T-cell (primary cell): ENCODE measurements at places on chromosomes 6 and 20.
A peak's percentile ranks its signal among the peaks of the same experiment; 100 is the strongest.

DNA sequence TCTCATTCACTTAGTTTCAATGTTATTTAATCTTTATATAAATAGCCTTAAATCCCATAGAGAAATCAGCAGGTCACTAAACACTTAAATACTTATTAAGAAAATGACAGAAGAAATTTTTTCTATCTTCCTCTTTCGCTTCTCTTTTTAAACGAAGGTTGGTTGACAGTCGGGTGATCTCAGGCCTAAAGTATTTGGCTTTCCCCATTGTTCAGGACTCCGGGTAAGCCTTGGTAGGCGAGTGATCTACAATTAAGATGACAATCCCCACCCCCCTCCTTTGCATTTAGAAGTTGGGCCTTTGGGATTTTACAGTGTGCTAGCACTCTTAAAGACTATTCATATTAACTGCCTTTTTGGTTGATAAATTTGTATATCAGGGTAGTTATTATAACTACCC lies 19.7 kb upstream of the UTRN start:
- no peaks in the 10 kb centered on the region for H3K36me3 ChIP-seq
- no peak overlapping the region for H3K27ac ChIP-seq

GRCh38 chr20:49710971-49711666 lies 2.6 kb downstream of the B4GALT5 start:
- H3K4me3 ChIP-seq = no peak overlapping the region
- no peaks in the 10 kb centered on the region for H3K36me3 ChIP-seq
- no peak for DNase-seq
- H3K27ac ChIP-seq = no peak overlapping the region
- peaks cover 20% of the 10 kb centered on the region for H3K4me1 ChIP-seq

DNA sequence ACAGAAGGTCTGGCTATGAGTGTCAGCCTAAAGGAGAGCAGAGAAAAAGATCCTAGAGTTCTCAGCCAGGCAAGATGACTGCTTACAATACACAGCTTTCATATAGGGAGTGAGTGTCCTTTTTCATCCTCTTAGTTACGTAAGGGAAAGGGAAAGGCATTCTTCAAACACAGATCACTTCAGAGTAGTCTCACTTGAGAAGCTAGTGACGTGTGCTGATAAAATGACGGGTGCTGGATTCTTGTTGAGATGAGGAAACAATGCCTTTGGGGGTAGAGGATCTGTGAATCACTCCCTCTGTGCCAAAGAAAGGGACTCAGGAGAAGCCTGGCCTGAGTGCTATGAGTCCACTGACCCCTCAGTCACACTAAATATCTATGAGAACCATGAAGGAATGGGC lies 117.3 kb downstream of the QRSL1 start:
- no peaks in the 10 kb centered on the region for H3K4me1 ChIP-seq
- H3K36me3 ChIP-seq = no peaks in the 10 kb centered on the region
- no peak overlapping the region for H3K4me3 ChIP-seq
- no peak overlapping the region for H3K27ac ChIP-seq
- H3K27me3 ChIP-seq = no peaks in the 10 kb centered on the region

- H3K36me3 ChIP-seq = no peaks in the 10 kb centered on the region
- DNase-seq = no peak
- no peak overlapping the region for H3K4me3 ChIP-seq
These were observed 48.2 kb downstream of the SIRPA start for GRCh38 chr20:1943275-1944002.

GRCh38 chr20:20206788-20207187 lies 154.5 kb downstream of the CFAP61 start:
- H3K27ac ChIP-seq = no peak overlapping the region
- no peaks in the 10 kb centered on the region for H3K27me3 ChIP-seq
- no peaks in the 10 kb centered on the region for H3K4me1 ChIP-seq
- no peak for DNase-seq
- H3K4me3 ChIP-seq = no peak overlapping the region

- no peak overlapping the region for H3K27ac ChIP-seq
- H3K4me1 ChIP-seq = peaks cover 2% of the 10 kb centered on the region
- H3K27me3 ChIP-seq = no peaks in the 10 kb centered on the region
- DNase-seq = no peak
- no peaks in the 10 kb centered on the region for H3K36me3 ChIP-seq
- H3K4me3 ChIP-seq = no peak overlapping the region
These were observed 9.5 kb upstream of the PAQR8 start for GRCh38 chr6:52352239-52353018.

DNA sequence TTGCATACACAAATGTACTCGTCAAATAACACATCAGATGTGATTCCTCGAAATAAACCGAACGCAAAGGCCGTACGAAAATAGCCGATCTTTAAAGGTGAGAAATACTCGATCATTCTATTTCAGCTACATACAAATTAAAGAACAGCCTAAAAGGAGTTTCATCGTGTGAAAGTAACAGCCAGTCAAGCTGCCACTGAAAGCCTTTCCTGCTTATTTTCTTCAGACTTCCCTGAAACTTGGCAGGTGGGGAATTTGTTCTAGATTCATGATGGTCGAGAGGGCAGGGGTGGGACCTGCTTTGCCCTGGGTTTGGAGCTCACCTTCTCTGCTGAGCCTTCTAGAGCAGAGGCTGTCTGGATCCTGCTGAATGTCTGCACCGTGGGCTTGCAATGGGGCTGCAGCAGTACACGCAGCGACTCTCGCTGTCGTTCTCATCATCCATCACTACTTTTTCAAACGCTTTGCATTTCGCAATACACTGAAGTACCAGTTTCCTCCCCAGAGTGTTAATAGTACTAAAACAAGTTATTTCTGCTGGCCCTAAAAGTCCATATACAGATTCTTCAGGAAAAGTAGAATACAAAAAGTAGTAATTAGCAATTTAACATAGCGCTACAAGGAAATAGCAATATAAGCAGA lies 16.2 kb downstream of the FOXC1 start:
- peaks cover 52% of the 10 kb centered on the region for H3K27me3 ChIP-seq
- peaks cover 15% of the 10 kb centered on the region for H3K4me1 ChIP-seq
- no peak overlapping the region for H3K27ac ChIP-seq
- no peaks in the 10 kb centered on the region for H3K36me3 ChIP-seq
- H3K4me3 ChIP-seq = no peak overlapping the region

- H3K4me3 ChIP-seq = no peak overlapping the region
- DNase-seq = no peak
- no peak overlapping the region for H3K27ac ChIP-seq
These were observed 28.6 kb downstream of the DDX27 start for GRCh38 chr20:49247792-49248191.

GRCh38 chr6:45436544-45437438 lies 59.1 kb upstream of the SUPT3H start:
- H3K36me3 ChIP-seq = no peaks in the 10 kb centered on the region
- no peak for DNase-seq
- H3K27ac ChIP-seq = peak overlapping the region; percentile 30
- no peak overlapping the region for H3K4me3 ChIP-seq
- no peaks in the 10 kb centered on the region for H3K27me3 ChIP-seq

- no peak overlapping the region for H3K4me3 ChIP-seq
- H3K4me1 ChIP-seq = no peaks in the 10 kb centered on the region
- DNase-seq = no peak
- no peak overlapping the region for H3K27ac ChIP-seq
These were observed 201.2 kb upstream of the SMLR1 start for GRCh38 chr6:130625825-130626527.

DNA sequence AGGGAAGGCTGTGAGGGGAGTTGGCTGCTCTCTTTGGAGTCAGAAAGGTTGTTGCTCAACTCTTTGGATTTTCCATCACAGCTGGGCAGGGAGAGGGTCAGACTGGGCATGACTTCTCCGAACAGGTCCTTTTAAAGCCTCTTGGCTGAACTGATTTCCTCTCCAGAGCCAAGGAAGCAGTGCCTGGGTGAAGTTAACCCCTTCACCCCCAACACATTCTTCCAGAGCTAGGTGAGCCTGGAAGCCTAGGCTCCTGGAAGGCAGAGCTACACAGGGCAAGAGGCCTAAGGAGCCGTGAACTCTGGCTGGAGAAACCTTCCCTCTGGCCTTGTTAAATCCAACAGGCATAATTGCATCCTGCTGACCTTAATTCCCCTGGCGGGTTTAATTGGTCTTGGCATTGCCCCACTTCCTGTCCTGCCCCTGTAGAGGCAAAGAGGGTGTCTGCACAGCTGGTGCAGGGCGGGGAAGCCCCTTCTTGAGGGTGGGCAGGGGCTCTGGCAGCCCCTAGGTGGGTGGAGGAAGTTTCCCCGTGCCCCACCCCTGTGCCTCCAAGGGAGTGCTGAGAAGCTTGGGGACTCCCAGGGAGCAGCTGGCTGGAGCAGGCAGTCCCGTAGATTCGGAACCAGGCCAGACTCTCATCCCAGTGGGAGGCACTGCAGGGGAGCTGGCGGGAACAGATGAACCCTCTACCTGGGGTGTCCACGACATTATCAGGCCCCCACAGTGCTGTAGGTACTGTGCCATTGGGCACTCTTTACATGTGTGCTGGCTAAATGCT lies 3.6 kb upstream of the MYLK2 start:
- no peaks in the 10 kb centered on the region for H3K36me3 ChIP-seq
- no peak overlapping the region for H3K27ac ChIP-seq
- no peaks in the 10 kb centered on the region for H3K4me1 ChIP-seq

DNA sequence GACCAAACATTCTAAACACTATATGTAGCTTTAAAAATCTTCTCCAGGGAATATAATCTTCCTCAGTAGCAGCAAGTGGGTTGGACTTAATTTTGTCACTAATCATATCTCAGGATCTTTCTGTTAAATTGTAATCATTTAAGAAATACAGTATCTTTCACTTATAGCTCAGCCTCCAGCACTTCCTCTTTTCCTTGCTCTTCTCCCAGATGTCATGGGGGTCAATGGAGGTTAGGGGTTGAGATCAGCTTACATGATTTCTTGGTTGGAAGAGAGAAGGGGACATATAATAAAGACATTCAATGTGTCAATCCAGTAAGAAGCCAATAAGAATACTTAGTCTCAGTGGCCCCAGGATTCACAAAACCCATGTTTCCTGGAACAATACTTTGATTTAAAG lies 15.7 kb upstream of the REPS1 start:
- no peak overlapping the region for H3K4me3 ChIP-seq
- no peak overlapping the region for H3K27ac ChIP-seq
- H3K27me3 ChIP-seq = no peaks in the 10 kb centered on the region
- H3K4me1 ChIP-seq = no peaks in the 10 kb centered on the region

DNA sequence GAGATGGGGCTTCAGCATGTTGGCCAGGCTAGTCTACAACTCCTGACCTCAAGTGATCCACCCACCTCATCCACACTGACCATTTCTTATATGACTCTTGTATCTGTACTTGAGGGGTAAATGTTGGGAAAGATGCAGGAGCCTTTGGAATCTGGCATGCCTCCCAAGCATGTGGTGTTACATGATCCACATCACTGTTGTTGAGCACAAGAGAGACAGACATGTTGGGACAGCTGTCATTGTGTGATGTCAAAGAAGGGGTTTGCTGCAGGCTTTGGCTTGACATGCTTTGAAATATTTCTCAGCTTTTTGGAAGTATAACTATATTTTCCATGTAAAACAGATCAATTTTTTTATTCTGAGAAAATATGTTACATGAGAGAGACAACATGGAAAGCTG lies 139.9 kb downstream of the MOXD1 start:
- H3K27ac ChIP-seq = no peak overlapping the region
- no peaks in the 10 kb centered on the region for H3K27me3 ChIP-seq
- DNase-seq = no peak
- no peak overlapping the region for H3K4me3 ChIP-seq

- peaks cover 4% of the 10 kb centered on the region for H3K4me1 ChIP-seq
- no peaks in the 10 kb centered on the region for H3K36me3 ChIP-seq
- no peak overlapping the region for H3K27ac ChIP-seq
- DNase-seq = no peak
- H3K27me3 ChIP-seq = peaks cover 18% of the 10 kb centered on the region
These were observed 239.8 kb downstream of the CDC5L start for GRCh38 chr6:44627091-44627882.

- no peak overlapping the region for H3K4me3 ChIP-seq
- no peaks in the 10 kb centered on the region for H3K4me1 ChIP-seq
- peaks cover 20% of the 10 kb centered on the region for H3K27me3 ChIP-seq
These were observed 152.0 kb downstream of the GRM4 start for GRCh38 chr6:33993653-33994471.

- H3K4me1 ChIP-seq = peaks cover 47% of the 10 kb centered on the region
- no peaks in the 10 kb centered on the region for H3K36me3 ChIP-seq
- no peak overlapping the region for H3K27ac ChIP-seq
- peaks cover under 1% of the 10 kb centered on the region for H3K27me3 ChIP-seq
- no peak for DNase-seq
- no peak overlapping the region for H3K4me3 ChIP-seq
These were observed 6.0 kb downstream of the MMP9 start for GRCh38 chr20:46014517-46015396.

- DNase-seq = no peak
- no peak overlapping the region for H3K27ac ChIP-seq
- no peaks in the 10 kb centered on the region for H3K36me3 ChIP-seq
- H3K27me3 ChIP-seq = no peaks in the 10 kb centered on the region
- H3K4me3 ChIP-seq = no peak overlapping the region
These were observed 95.3 kb upstream of the C6orf118 start for GRCh38 chr6:165404697-165405096.

DNA sequence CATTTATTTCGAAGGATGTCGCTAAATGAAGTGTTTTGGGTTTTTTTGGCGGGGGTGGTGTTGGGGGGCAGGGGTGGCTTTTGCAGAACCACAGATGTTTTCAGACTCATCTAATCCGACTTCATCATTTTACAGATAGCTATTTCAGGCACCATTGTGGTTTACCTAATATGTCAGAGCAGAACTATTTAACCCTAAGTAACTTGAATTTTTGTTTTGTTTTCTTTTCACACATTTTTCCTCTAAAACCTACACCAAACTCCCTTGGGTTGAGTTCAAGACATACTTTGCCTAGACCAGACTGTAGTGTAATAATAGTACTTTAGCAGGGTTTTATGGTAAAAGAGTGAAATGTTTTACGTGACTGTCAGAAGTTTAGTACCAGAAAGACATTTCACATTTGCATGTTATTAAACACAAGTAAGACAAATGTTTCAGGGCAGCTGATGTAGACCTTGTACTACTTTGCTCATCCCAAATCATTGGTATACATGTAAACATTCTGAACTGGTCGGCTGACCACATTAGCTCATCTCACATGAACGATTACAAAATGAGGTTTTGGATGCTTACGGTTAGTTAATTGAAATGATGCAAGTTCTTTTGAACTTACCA lies 37.7 kb downstream of the MAP3K4 start:
- no peak overlapping the region for H3K27ac ChIP-seq
- H3K27me3 ChIP-seq = no peaks in the 10 kb centered on the region
- DNase-seq = no peak
- peaks cover 8% of the 10 kb centered on the region for H3K4me1 ChIP-seq

DNA sequence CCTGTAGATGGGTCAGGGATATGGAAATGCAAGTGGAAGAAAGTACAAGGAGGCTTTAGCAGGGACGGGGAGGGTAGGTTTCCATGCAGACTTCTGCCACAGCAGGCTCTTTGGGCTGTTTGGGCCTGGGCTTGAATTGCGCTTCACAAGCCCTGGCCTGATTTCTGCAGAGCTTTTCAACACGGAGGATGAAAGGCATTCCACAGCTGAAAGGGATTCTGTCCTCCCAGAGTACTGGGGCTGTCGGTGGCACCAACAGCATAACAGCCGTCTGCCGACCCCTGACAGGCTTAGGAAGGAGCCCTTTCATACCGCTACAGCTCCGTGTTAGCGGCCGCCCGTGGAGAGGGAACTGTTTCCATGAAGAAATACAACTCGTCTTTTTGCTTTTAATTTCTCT lies 22.9 kb upstream of the TBC1D7 start:
- no peak overlapping the region for H3K4me3 ChIP-seq
- H3K36me3 ChIP-seq = no peaks in the 10 kb centered on the region
- peaks cover 19% of the 10 kb centered on the region for H3K4me1 ChIP-seq
